Activated T-helper 17 cell treated with anti-CD3 and anti-CD28 coated beads, Interleukin-2, amount 50 U/mL, for 72 hours (primary cell): ENCODE measurements at places on chromosomes 2 and 18. TPM values are rescaled to one million over a fixed set of nuclear protein-coding genes. Genes with fewer than 3 reads are reported as not detected.

TLX2 gene
- total RNA-seq, result 1.4 TPM

GRCh38 chr2:132804051-132804450 lies 134.0 kb upstream of the LYPD1 start:
- ATAC-seq, result no peak

DNA sequence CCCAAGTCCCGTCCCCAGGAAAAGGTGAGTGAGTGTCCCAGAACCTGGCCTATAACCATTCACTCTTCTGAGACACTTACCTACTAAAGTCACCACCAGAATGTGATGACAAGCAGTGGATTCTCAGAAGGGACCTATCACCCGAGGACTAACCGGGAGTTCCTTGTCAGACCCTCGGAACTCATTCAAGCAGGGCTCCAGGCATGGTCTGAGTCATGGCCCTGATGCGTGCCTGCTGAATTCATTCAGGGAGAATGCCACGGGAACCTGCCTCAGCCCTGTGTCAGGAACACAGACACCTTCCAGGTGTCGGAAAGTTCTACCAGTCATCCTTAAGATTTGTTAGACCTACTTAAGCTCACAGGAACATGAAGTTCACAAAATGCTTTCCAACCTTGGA lies 29.8 kb downstream of the ALPK2 start:
- ATAC-seq, result no peak

GKN1 gene
- not detected for total RNA-seq

GRCh38 chr2:36951027-36951518 lies 15.3 kb downstream of the STRN start:
- no peak for ATAC-seq

CCDC148 gene
- total RNA-seq, result 0.82 TPM

- no peak for ATAC-seq
Observed at GRCh38 chr2:163664610-163665009, 71.2 kb downstream of the FIGN start.

RBM43 gene
- 2.9 TPM for total RNA-seq

FN1 gene
- 1.2 TPM for total RNA-seq

GRCh38 chr2:113200736-113201490 lies 27.1 kb downstream of the PSD4 start:
- ATAC-seq, result no peak
